ENCODE measurements at places on chromosomes 13 and 19. TPM values are rescaled to one million over a fixed set of nuclear protein-coding genes. Genes with fewer than 3 reads are reported as not detected.

Gene KLK5
- not detected for total RNA-seq

Gene CD70
- total RNA-seq: not detected

Gene ZNF175
- total RNA-seq: 10.2 TPM

Gene TEX29
- not detected for total RNA-seq

Gene U2AF1L4
- total RNA-seq: 9.6 TPM

Gene PRRG2
- 1.6 TPM for total RNA-seq

Gene KLK15
- not detected for total RNA-seq

Gene REEP6
- total RNA-seq: 4.9 TPM

Gene PLPP2
- 7.8 TPM for total RNA-seq

Gene PSG1
- not detected for total RNA-seq

Gene KLK12
- not detected for total RNA-seq

Gene C1QTNF9B
- 0.58 TPM for total RNA-seq

Gene EFNA2
- total RNA-seq: 0.32 TPM

Gene ZNF570
- 16.3 TPM for total RNA-seq

Gene MADCAM1
- total RNA-seq: 1.3 TPM

Gene ING1
- total RNA-seq: 8.0 TPM

Gene MTRF1
- 25.1 TPM for total RNA-seq

Gene FLT3
- 1.0 TPM for total RNA-seq

Gene CYP4F12
- total RNA-seq: 30.3 TPM

Gene MEIS3
- total RNA-seq: 32.6 TPM

Gene PRR36
- total RNA-seq: 0.11 TPM

Gene TARM1
- total RNA-seq: not detected

Gene OR7A17
- not detected for total RNA-seq

Gene ZNF382
- 30.3 TPM for total RNA-seq
